Myocyte (in vitro differentiated cells): ENCODE measurements at places on chromosomes 4 and X. TPM values are rescaled to one million over a fixed set of nuclear protein-coding genes. Genes with fewer than 3 reads are reported as not detected.

The TEX13B gene
- total RNA-seq: not detected in 2 replicates

The LEF1 gene
- 3.0 and 7.3 TPM in 2 replicates for total RNA-seq

The CDKL5 gene
- 4.9 and 5.0 TPM in 2 replicates for total RNA-seq

The KCNE5 gene
- 4.6 and 9.5 TPM in 2 replicates for total RNA-seq

The BEX4 gene
- 3.1 and 3.2 TPM in 2 replicates for total RNA-seq

The SSX3 gene
- not detected in 2 replicates for total RNA-seq

The CCDC160 gene
- 0.75 and 1.4 TPM in 2 replicates for total RNA-seq

The BRCC3 gene
- total RNA-seq: 8.0 and 9.5 TPM in 2 replicates

- DNase-seq: no peak
Measured at GRCh38 chrX:30910124-30910860, 21.2 kb upstream of the TAB3 start.

GRCh38 chrX:13891377-13892140, 74.7 kb upstream of the GPM6B start:
- no peak for DNase-seq

DNA sequence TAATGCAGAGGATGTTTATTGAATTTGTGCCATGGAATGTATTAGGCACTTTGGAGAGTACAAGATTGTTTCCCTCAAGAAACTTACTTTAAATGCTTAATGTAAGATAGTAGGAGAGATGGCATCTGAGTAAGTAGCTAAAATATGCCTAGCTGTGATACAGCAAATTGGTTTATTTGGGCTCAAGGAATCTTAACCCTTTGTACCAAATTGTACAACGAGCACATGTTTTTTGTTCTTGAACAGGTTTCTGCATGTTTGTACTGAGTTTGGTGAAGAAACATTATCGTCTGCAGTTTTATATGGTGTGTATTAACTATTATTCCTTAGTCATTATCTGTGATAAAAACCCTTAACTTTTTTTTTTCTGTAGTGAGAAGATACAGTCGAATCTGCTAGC, 48.6 kb downstream of the CDS1 start:
- no peak for DNase-seq

DNA sequence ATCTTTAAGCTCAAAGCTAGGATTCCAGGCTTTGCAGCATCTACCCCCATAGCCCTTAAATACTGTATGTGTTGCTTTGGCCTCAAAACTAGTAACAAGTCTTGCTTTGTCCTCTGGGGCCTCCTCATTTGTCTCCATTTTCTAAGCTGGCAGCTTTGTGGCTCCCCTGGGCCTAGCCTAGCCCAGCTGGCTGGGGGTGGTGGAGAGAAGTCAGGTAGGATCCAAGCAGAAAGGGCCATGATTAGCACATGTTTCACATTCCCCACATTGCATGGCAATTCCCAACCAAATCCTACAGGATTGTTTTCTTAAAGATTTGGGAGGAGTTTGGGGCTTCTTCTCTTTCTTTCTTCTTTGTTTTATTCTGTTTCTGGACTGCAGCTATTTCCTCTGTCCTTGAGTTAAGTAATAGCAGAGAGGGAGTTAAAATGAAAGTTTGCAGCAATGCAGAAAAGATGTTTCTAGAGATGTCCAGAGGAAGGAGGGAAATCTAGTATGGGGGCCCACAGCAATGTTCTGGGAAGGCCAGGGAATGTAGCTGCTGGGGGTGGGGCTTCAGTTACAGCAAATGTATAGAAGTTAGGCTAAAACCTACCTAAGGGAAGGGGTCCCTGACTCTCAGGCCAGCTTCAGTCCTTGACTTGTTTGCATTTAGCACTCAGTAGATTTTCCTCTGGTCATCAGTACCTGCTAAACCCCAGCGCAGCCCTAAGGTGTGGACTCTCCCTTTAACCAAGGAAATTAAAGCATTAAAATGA, 92.1 kb downstream of the SHROOM4 start:
- no peak for DNase-seq

GRCh38 chr4:73814679-73815078, 21.8 kb upstream of the CXCL6 start:
- no peak for DNase-seq

- no peak for DNase-seq
Measured at GRCh38 chrX:104852241-104852640, 286.2 kb downstream of the IL1RAPL2 start.

GRCh38 chr4:170599894-170600293, 510.1 kb upstream of the AADAT start:
- no peak for DNase-seq

DNA sequence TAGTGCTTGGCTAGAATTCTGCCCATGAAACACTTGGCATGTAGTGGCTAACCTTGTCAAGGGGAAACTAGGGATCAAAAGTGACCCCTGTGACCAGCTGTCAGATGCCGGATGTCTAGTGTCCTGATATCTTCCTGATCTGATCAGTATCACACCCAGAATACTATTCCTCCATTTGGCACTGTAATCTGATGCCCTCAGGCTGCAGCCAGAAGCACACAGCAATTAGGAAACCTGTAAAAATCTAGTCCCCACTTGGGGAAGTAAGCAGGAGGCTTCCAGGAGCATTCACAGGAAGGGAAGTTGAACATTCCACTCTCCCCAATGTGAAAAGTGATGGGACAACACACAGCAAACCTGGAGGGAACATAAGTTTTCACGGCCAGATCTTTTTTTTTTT, 125.1 kb downstream of the HS6ST2 start:
- DNase-seq: peak; percentile 8

- no peak for DNase-seq
Measured at GRCh38 chrX:18173494-18174180, 47.0 kb downstream of the BEND2 start.

GRCh38 chr4:105280338-105281123, 133.9 kb downstream of the TET2 start:
- peak; percentile 72 for DNase-seq

DNA sequence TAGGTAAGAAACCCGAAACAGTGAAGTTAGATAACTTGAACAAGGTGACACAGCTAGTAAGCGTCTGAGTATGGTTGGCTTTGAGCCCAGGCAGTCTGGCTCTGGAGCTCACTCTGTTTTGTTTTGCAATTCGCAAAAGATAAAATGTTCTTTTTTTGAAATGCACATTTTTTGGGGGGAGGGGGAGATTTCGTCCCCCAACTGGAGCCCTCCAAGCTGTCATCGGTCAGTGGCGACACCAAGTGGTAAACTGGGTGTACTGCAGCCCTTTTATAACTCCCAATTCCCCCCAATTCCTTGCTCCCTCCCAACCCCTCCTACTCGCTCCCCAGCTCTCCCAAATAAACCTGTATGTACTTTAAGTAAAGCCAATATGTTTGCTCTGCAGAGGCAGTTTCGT, 2.8 kb upstream of the CLCN5 start:
- peak; percentile 28 for DNase-seq

GRCh38 chr4:183602557-183603027, 56.4 kb downstream of the RWDD4 start:
- peak; percentile 17 for DNase-seq

- peak; percentile 7 for DNase-seq
Measured at GRCh38 chrX:43882294-43882681, at the start of gene MAOB. Gene MAOB, minus strand, starts transcription at chrX:43882450. Its CDS starts 151 bp downstream, at chrX:43882299.

DNA sequence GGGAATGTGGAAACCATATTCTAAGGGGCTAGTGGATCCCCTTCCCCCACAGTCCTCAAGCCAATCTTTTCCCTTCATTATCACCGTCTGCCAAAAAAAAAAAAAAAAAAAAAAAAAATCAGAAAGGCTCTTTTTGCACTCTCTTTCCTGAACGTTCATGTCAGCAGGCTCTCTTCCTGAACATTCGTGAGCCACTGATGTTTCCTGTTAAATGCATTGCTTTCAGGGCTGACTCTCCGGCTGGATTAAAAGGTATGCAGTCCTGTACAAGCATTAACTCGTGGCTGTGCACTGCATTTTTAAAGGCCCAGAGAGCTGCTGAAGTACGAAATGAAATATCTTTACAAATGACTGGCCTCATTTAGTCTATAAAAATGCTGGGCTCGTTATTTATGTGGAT, 34.0 kb upstream of the TSPAN5 start:
- DNase-seq: no peak

- DNase-seq: no peak
Measured at GRCh38 chr4:114783215-114783595, 184.6 kb downstream of the UGT8 start.

GRCh38 chr4:80208610-80209339, 11.5 kb downstream of the PRDM8 start:
- no peak for DNase-seq

- DNase-seq: no peak
Measured at GRCh38 chr4:101762025-101762424, 28.5 kb upstream of the BANK1 start.

- DNase-seq: peak; percentile 43
Measured at GRCh38 chr4:77045490-77045889, 30.3 kb downstream of the CCNI start.

- DNase-seq: peak; percentile 2
Measured at GRCh38 chr4:135718019-135718418, 1516.4 kb upstream of the PABPC4L start.

DNA sequence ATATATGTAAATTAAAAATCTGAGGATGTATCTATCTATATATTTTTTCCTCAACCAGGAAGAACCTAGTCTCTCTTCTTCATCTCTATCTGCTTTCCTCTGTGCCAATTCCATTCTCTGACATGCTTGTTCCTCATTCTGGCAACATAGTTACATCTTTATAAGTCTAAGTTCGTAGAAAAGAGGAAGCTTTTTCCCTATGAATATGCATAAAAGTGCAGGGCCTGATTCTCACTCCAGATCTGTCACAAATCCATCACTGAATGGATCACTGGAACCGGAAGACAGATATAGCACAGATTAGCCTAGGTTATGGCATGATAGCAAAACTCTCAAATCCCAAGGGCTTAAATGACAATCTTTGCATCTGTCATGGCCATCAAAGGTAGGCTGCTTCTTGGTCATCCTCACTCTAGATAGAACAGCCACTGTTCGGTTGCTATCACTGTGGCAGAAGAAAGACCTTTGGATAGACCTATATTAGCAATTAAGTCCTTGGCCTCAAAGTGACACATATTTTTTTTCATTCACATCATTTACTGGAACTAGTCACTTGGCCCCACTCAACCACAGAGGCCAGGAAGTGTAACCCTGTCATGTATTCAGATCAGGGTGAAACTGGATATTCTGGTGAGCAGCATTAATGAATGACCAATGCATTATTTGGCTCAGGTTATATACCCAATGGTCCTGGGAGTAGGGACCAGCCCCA, 22.2 kb downstream of the DTHD1 start:
- DNase-seq: no peak

- no peak for DNase-seq
Measured at GRCh38 chr4:89055157-89056080, 1.6 kb downstream of the FAM13A start.

- no peak for DNase-seq
Measured at GRCh38 chr4:119210775-119211174, 1.7 kb upstream of the USP53 start.

DNA sequence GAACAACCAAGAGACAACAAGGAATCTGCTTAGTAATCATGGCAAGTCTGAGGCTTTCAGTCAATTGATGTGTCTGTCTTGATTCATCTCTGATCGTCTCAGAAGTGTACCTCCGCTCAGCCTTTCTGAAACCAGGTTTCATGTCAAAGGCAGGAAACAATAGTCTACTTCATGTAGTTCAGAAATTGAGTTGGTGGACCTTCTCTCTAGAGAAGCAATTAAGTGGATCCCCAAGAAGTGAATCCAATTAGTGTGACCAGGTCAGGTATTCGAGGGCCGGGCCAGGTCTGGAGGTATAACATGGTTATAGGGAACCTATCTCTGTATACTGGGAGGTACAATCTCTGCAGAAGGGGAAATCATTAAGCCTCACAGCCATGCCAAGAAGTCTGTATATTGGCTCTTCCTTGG, 32.0 kb downstream of the DAPP1 start:
- no peak for DNase-seq

DNA sequence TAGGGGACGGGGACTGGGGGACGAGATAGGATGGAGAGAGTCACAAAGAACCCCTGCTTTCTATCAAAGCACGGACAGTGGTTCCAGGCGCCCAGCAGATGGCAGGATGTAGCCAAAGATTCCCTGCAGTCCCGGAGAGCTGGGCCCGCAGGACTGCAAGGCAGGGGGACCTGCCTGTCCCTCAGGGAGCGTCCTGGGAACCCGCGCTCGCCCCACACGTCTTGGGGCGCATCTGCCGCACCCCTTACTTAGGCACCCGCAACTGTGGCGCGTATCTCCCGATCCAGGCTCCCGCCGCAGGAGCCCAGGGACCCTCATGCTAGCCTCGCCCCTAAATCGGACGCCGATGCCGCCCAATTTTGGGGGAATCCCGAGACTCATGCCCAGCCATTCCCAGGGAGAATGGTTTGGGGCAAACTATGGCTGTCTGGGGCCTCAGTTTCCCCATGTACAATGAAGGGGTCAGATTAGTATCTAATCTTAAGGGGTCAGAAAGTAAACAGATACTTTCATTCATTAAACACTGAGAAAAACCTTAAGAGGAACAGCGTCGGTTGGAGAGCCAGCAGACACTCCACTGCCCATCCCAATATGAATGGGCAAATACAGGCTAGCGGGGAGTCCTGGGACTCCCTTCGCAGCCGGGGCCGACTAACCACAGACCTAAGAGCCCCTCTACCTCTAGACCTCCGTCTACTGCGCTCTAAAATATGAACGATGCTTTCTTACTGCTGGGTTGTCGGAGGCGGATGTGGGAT, 581 bp upstream of the STK32B start:
- peak; percentile 78 for DNase-seq

DNA sequence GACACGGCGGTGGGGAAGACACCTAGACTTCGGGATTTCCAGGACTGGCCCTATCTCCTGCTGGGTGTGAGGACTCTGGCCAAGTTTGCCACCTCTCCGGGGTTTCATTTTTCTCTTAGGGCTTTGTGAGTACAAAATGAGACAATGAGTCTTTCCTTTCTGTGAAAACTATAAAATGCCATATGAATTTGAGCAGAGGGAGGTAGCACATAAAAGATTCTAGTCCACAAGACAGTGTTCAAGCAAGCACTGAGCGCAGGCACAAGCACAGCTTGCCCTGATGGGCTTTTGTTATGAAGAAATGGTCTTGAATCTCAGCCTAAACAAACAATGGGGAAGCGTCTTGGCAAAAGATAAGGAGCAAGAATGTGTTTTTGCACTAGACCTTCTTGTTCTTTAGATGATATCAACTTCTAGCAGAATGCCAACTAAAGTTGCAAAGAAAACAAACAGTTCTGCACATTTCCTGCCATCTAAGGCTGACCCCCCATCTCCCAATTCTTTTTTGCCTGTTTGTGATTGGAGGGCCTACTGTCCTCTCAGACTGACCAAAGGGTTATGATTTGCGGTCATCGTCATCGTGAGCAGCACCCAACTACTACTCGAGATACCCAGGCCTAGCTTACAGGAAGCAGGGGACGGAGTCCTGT, 73.0 kb upstream of the ZNF518B start:
- no peak for DNase-seq

DNA sequence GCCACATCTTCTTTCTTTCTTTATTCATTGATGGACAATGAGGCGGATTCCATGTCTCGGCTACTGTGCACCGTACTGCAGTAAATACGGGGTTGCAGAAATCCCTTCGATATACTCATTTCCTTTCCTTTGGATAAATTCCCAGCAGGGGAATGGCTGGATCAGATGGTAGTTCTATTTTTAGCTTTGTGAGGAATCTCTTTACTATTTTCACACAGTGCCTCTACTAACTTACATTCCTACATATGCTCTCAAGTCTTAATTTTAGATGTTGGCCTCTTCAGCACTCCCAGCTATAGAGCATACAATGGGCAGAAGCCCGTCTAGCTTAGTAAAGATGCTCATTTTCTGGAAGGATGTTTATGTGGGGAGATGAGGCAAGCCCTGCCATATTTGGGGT, 317.4 kb downstream of the ASMT start:
- peak; percentile 62 for DNase-seq

- no peak for DNase-seq
Measured at GRCh38 chr4:82050796-82051195, 323.0 kb downstream of the HNRNPD start.
